Activated T-cell treated with anti-CD3 and anti-CD28 coated beads for 48 hours (primary cell): ENCODE measurements at places on chromosomes 2 and 18.

DNA sequence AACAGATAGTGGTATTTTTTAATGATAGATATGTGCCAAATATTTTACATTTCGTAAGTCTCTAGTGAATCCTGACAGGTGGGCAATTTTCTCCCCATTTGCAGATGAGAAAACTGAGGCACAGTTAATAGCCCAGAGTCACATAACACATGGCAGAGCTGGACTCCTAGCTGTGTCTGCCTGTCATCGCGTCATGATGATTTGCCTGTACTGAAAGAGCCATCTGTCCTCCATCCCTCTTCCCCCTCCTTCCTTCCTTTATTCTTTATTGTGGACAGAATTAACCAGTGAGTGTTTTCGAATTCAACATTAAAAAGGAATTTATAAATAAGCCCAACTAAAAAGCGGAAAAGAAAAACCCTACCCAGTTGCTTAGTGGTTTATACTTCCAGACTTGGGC is 3.2 kb downstream of the DNAJB2 start:
- DNase-seq = no peak

GRCh38 chr2:56448403-56449001 is 264.7 kb downstream of the CCDC85A start:
- DNase-seq = no peak

DNA sequence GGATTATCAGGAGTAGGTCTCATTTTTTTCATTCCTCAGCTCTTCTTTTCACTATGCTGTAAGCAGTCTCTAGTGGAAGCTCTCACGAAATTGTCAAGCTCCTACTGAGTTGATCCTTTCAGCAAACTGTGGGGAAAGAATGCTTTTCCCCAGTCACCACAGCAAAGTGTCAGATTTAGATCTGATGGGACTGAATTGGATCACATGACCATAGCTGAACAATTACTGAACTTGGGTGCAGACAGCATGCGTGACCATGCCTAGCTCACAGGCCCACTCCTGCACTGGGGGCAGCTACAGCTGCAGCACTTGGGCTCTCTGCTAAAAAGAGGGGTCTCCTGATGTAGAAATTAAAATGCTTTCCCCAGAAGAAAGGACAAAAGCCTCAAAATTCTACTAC is 3.1 kb downstream of the ARHGAP15 start:
- no peak for DNase-seq

DNA sequence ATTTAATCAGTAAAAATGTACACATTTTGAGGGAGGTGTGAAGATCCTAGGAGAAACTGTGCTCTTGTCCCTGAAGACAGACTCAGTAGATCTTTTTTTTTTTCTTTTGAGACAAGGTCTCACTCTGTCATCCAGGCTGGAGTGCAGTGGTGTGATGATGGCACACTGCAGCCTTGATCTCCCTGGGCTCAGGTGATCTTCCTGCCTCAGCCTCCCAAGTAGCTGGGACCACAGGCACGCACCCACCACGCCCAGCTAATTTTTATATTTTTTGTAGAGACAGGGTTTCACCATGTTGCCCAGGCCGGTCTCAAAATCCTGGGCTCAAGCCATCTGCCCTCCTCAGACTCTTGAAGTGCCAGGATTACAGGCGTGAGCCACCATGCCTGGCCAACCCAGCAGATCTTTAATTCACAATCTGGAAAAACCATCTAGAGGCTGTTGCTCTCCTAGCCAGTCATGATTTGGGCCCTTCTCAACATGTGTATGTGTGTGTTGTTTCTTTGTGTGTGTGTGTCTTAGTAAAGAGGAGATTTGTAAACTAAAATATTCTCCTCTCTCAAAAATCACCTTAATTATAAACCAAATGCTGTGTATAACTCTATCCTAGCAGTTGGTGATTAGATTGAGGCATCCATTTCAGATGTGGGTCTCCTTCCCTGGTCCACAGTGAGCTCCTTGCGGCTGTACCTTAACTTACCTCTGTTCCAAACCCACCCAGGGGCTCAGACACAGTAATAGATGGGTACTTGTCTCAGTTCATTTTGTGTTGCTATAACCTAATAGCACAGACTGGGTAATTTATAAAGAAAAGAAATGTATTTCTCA is 3.9 kb upstream of the MYCN start:
- DNase-seq = no peak

DNA sequence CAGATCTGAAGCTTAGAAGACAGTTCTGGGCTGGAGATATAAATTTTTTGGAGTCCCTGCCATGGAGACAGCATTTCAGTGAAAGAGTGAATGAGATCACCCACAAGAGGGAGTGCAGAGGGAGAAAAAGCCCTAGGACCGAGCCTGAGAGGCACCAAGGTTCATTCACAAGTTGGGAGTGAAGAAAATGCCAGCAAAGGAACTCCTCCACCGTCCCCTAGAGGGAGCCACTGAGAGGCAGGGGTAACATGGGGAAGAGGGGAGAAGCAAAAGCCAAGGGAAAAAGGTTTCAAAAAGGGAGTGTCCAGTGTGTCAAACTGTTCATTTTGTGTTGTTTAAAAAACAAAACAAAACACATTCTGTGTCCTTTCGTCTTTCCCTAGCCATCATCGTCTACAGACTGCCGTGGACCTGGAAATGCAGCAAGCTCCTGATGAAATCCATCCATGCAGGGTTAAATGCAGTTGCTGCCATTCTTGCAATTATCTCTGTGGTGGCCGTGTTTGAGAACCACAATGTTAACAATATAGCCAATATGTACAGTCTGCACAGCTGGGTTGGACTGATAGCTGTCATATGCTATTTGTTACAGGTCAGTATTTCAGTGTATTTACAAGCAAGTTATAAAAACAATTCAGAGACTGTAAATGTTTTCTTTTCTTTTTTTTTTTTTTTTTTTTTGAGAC is 19.1 kb downstream of the CYBRD1 start:
- DNase-seq = no peak

- no peak for DNase-seq
These were observed 315.8 kb upstream of the EPAS1 start for GRCh38 chr2:45981384-45981930.

DNA sequence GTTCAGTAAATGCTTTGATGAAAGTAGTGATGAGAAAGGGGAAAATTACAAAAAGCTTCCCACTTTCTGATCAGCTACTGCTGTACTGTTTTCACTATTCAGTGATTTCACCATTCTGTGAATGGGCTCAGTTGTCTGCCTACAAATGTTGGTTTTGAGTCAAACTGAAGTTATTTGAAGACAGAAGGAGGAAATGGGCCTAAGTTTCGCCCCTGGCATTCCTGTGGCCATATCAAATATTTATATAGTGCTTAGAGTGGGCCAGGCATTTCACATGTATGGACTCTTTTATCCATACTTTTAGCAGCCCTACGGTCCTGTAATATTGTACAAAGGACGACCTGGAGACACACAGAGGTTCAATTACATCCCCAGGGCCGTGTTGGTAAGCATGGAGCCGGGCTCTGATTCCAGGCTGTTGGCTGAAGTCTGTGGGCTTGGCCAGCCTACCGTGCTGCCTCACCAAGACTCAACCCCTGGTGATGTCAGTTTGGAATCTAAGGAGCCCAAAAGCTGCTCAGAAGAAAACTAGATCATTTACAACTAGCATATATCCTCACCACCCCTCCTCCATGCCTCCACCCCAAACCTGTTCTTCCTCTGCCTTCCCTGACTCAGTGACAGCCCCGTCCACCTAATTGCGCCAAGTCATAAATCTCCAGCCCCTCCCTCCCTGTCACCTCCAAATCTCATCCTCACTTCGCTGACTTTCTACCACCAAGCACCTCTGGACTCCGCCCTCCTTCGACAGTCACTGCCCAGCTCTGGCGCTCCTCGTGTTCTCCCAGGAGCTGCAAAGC is 10.1 kb upstream of the GRHL1 start:
- no peak for DNase-seq

- no peak for DNase-seq
These were observed 144.4 kb upstream of the KCNJ3 start for GRCh38 chr2:154554046-154554445.

GRCh38 chr18:46320297-46320696 is 216.1 kb downstream of the HAUS1 start:
- DNase-seq = no peak
